Hypothalamus (tissue), 51 donors: ENCODE measurements at places on chromosomes 5 and 9.

DNA sequence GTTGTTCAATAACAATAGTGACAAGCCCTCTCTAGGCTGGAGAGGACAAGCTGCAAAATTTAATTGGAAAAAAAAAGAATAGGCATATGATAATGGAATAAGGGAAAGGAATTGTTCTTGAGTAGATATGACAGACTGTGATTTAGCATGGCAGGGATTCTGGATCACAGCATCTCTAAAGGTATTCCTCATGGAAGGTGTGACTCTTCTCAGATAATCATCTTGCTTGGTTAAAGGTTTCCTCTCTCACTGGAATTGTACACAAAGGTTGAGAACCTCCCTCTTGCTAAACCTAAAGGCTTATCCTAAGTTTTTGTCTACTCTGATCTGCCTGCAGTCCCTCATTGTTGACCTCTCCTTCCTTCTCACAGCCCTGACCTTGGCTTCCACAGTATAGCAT lies 31.6 kb downstream of the ELOVL7 start:
- no peak for DNase-seq

- no peak for DNase-seq
Observed at GRCh38 chr5:72557167-72558045, 50.2 kb upstream of the ZNF366 start.

DNA sequence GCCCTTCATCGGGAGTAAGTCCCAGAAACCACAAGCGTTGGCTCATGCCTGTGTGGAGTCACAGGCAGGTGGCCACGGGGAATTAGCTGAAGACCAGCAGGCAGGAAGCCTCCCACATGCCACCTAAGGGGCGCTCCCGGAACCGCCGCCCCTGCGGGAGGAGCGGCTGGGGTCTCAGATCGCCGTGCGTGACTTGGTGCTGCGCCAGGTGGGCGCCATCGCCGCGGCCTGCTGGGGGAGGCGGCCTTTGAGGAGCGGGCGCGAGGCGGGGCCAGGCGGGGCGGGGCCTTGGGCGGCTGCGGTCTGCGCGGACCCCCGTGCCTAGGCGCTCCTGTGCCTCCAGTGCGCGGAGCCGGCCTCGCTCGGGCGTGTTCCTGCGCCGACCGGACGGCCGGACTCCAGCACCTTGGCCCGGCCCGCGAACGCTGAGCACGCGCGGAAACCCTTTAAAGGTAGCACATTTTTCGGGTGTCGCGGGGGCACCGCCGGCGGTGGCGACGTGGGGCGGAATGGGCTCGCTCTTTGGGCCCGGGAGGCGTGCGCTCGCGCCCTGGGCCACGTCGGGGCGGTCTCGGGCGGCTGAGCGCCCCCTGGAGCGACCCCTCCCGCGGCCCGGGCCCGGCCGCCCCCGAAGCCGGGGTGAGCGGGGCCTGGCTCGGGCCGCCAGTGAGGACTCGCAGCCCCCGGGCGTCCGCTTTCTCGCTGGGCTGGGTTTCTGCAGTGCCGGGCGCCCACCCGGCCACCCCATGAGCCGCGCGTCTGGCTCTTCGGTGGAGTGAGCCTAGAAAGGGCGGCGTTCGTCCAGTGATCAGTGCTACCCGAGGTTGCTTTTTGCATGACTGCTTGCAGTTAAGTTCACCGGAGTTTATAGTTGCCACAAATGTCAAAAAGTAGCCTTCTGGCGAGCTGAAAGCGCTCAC lies 24.5 kb downstream of the LECT2 start:
- DNase-seq: no peak

DNA sequence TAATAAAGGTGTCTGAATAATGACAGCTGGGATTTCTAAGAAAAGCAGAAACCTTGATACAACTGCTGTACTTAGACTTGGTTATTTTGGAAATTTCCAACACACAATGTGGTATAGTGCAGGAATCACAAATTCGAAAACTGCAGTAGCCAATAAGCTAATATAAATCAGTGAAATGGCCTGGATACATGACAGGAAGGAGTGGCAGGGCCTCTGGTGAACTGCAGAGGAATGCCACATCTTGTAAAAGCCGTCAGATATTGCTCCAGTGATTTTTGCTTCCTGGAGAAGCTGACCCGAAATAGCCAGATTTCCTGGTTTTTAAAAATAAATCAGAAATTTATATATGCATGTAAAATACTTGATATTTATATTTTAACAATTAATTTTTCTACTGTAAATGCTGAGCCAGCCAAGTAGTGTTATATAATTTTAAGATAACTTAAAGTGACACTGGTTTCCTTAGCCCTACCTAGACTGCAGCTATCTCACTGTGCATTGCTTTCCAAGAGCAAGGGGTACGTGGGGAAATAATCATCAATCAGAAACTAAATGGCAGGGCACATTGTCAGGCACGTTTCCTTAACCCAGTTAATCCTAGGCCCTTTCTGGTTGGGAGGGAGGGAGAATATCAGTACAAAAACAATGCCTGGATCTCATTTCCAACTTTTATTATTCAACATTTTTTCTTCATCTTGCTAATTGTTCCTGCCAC lies 182.4 kb downstream of the RASEF start:
- no peak for DNase-seq

DNA sequence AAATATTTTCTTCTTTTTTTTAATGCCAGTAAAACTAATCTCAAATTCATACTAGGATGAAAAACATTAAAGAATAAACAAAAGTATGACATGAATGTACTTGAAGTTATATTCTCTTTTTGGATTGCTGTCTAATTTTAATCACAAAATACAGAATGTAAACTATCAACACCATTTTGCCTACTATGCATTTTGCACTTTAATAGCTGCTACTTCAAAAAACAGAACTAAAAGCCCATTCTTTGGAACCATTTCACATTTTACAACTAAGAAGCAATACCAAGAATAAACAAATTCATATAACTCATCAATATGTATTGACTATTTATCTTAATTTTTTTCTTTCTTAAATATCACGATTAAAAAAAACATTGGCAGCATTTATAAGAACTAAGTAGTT lies 58.1 kb downstream of the ADAMTS6 start:
- no peak for DNase-seq

DNA sequence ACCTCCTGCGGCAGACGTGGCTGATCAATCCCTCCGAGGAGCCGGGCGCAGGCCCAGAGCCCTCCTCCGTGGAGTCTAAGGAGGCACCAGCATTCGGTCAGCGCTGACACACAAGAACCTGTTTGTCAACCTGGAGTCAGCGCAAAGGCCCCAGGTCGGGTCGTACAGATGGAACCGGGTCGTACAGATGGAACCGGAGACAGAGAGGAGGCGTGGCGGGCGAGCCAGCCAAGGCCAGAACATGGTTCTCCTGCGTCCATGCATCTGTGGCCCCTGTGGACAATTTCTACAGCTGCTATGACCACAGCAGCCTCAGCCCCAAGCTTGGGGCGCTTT lies 125.1 kb upstream of the SARDH start:
- no peak for DNase-seq

GRCh38 chr5:130061746-130062145 lies 157.5 kb downstream of the CHSY3 start:
- DNase-seq: no peak

GRCh38 chr5:170501931-170502330 lies 1.9 kb upstream of the KCNIP1 start:
- no peak for DNase-seq

DNA sequence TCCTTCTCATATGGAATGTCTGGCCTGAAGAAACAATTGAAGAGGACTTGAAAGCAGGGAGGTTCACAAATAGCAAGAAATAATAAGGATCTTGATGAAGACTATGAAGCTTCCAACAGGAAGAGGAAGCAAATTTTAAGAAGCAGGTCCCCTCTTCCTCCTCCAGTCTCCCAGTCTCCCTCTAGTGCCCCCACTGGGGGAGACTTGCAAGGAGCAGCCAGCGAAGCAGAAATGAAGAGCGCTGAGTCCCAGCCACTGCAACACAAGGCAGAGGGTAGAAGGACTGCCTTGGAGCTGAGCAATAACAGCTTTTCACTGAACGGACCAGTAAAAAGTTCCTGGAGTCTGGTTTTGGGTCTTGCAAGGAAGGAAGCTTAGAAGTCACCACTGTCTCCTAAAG lies 32.6 kb upstream of the ACO1 start:
- DNase-seq: no peak

GRCh38 chr9:133119103-133119845 lies 1.8 kb downstream of the RALGDS start:
- peak; percentile 48 for DNase-seq
